ENCODE measurements at places on chromosomes 11 and 22. TPM values are rescaled to one million over a fixed set of nuclear protein-coding genes. Genes with fewer than 3 reads are reported as not detected.

DNA sequence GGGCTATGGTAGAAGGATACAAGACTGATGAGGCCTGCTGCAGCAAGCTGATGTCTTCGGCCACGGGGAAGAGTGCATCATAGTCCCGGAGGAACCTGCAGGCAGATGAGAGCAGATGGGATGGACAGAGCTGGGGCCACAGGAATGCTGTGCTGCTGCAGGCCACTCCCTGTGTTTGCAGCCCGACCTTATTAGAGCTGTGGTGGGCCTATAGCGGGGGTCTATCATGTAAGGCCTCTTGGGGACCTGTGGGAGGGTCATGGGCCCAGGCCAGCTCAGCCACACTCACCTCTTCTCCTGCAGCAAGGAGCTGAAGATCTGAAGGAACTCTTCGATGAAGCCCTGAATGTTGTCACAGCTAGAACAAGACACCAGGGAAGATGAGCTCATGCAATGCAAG, 31.9 kb downstream of the ASCC2 start:
- no peak for DNase-seq

DNA sequence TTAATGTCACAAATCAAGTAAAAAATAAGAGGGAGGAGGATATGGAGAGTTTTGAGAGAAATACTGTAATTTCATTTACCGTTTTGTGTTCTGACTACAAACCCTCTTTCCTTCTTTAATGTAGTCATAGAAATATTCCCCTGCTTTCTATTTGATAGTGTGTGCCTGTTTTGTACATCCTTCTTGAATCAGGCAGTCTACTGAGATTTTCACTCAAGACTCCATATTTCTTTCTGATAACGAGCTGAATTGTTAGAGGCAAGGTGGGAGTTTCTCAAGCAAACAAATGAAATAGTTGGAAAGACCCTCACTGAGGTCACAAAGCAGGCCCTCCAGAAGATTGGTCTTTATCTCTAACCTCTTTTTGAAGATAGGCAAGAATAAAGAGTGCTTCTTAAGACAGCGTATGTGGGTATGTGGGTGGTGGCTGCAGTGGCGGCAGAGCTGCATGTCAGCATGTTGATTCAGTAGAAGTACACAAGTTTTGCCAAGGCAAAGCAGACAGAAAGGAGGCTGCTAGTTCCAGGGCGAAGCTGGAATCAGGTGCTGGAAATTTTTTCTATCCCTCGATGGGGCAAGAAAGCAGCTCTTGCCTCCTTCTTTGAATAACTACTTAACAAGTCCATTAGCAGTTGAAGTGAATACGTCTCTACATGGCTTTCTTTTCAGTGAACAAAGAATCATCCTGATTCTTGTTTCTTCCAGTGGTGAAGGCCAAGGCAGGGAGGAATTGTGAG, 164.2 kb downstream of the FAM76B start:
- peak; percentile 27 for DNase-seq

The CD3G gene
- total RNA-seq, result not detected

The OR4X2 gene
- total RNA-seq, result not detected

DNA sequence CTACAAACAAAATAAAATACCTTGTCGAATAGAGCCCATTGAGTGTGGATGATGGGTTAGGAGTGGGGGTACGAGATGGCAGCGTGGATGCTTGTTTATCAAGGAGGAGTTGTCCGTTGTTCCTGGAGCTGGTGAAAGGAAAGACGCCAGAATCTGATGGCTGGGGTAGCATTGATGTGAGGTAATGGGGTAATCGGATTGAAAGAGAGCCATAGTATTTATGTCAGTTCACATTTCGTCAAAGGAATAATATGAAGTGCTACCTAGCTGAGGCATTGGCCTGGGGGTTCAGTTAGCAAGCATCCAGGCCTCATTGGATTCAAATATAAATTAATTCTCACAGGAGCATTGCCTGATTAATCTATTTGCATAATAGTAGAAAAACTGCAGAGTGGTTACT, 16.9 kb upstream of the DBX1 start:
- DNase-seq, result no peak

The GPHA2 gene
- total RNA-seq, result 1.3 TPM

DNA sequence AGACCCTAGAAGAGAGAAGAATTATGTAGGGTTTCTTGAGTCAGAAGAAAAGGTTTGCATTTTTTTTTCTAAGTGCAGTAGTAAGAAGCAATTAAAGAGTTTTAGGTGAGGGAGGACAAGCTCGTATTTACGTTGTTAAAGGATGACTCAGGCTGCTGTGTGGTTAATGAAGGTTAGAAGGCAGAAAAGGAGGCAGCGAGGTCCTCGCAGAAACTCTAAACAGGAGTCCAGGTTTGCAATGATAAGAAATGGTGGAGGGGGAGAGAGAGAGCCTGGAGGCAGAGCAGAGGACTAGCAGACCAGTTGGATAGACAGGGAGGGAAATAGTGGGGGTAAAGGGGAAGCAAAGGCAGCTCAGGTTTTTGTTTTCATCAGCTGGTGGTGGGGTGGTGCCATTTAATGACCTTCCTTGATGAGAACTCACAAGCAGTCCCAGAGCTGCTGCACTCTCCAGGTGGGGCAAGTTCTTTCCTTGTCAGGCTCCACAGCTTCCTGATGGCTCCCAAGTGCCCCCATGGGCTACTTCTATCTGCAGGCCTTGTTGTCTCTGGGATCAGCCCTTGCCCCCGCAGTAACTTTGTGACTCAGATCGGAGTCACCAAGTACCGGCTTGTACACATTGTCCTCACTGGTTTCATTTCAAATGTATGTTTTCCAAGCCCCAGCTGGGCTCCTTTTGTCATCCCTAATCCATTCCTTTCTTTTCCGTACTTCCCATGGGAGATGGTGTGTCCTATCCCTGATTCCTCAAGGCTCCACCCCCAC, 8.3 kb upstream of the INSC start:
- DNase-seq, result no peak

DNA sequence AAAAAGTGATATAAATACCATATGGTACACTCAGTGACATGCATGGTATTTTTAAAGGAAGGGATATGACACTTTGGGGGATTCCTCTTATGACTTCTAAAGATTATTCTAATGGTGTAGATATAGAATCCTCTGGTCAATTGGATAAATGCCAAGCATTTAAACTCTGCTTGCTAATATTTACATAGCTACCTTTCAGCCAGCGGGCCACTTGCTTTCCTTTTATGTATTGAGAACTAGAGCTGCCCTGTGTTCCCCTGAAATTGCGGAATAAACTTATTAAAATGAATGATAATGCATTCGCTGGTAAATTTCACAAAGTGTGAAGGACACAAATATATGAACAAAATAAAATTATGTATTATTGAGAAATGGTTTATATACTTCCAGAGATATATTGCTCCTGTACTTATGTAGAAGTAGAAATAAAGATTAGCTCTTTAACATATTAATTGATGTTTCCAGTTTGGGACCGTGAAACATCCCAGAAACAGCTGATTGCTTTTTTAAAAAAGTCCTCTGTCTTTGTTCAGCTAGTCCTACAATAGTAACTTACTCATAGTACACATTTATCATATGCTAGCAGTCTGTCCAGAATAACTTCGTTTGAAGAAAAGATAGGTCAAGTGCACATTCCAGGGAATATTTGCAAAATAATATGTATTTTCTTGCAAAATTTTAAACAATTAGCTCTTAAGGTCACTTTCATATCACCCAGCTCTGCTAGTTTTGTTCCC, 40.1 kb upstream of the CARD18 start:
- DNase-seq, result no peak

GRCh38 chr11:94139416-94139815, 10.8 kb downstream of the PANX1 start:
- DNase-seq, result peak; percentile 53

- peak; percentile 69 for DNase-seq
Observed at GRCh38 chr11:88508759-88509581, 171.4 kb upstream of the CTSC start.

- no peak for DNase-seq
Observed at GRCh38 chr11:110294509-110294908, 1.9 kb downstream of the RDX start.

DNA sequence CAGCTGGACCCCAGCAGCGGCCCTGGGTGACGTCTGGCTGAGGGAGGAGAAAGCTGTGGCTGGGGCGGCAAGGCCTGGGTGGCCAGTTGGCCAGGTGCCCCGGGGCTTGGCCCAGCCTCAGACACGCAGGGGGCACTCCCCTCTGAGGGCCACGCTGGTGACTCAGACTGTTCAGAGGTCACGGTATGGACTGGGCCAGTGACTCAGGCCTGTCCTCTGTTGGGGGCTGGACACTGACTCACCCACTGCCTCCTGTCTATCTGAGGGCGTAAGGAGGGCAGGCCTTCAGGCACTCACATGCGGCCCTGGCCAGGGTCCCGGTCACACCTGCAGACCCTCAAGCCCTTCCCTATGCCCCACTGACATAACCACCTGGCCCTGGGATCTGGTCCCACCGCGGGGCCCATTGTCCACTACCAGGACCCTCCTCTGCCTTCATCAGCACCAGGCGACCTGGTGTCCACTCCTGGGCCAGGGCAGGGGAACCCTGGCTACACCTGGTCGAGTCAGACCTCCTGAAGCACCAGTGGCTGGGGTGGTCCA, 3.7 kb upstream of the MUC5AC start:
- peak; percentile 26 for DNase-seq

The OR4D5 gene
- not detected for total RNA-seq

The CRYBA4 gene
- total RNA-seq, result 0.52 TPM

- DNase-seq, result no peak
Observed at GRCh38 chr22:37010174-37010573, 9.1 kb downstream of the TST start.

The POTEH gene
- total RNA-seq, result not detected

DNA sequence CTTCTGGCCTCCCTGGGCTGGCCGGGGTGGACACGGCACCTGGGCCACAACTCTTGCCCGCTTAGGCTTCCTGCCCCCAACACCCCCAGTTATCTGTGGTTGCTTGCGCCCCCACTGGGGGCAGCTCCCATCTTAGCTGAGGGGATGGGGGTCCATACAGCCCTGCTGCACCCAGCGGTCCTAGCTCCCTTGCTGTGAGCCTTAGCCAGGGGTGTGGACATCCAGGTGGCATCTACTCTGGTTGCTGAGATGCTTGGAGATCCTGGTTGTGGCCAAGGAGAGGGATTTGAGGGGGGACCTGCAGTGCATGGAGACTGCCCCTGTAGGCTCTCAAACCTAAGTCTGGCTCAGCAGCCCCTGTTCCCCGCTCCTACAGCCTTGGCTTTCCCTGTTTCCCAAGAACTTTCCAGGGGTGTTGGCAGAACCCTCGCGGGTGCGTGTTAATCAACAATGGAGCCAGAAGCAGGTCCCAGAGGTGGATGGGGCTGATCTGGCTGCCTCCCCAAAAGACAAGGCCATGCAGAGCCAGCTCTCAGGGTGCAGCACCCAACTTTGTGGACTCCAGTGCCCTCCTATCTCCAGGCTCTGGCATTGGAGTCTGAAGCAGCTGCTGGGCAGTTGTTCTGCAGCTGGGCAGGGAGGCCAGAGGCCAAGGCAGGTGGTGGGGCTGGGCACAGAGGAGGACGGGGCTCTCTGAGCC, 3.3 kb downstream of the KCNQ1 start:
- DNase-seq, result no peak

- DNase-seq, result no peak
Observed at GRCh38 chr11:64852804-64853509, 8.5 kb upstream of the CDC42BPG start.

GRCh38 chr11:27717801-27718229, 17.6 kb upstream of the BDNF start:
- no peak for DNase-seq

- DNase-seq, result no peak
Observed at GRCh38 chr11:128187835-128188234, 399.5 kb downstream of the ETS1 start.

Data from H9 (cell line).